ENCODE measurements at places on chromosomes 1 and 21.

- no peak for DNase-seq
These were observed 263.0 kb downstream of the TNR start for GRCh38 chr1:175480343-175480822.

- DNase-seq: no peak
These were observed 15.7 kb upstream of the PKP1 start for GRCh38 chr1:201267481-201268229.

- DNase-seq: no peak
These were observed 630 bp upstream of the DBT start for GRCh38 chr1:100250264-100250663.

GRCh38 chr1:37620707-37621106 lies 14.0 kb downstream of the RSPO1 start:
- no peak for DNase-seq

DNA sequence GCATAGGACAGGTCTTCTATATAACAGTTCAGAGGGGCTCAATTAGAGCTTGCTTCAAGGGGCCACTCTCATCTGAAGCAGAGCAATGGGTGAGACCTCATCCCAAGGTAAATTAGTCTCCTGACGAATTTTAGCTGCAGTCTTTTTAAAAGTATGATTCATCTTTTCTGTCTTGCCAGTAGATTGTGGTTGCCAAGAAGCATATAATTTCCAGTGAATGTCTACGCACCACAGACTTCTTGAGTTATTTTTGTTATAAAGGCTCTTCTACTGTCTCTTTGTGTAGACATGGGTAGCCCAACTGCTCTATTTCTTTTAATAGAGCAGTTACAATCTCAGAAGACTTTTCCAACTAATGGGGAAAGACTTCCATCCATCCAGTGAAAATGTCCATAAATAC lies 108.9 kb upstream of the FMN2 start:
- no peak for DNase-seq
